ENCODE measurements at places on chromosomes 7 and 10.

GRCh38 chr10:73920089-73920488 lies 9.2 kb downstream of the PLAU start:
- DNase-seq = no peak

GRCh38 chr10:24983946-24984345 lies 31.5 kb upstream of the PRTFDC1 start:
- no peak for DNase-seq

- no peak for DNase-seq
Measured at GRCh38 chr10:115020449-115020848, 72.7 kb upstream of the ATRNL1 start.

DNA sequence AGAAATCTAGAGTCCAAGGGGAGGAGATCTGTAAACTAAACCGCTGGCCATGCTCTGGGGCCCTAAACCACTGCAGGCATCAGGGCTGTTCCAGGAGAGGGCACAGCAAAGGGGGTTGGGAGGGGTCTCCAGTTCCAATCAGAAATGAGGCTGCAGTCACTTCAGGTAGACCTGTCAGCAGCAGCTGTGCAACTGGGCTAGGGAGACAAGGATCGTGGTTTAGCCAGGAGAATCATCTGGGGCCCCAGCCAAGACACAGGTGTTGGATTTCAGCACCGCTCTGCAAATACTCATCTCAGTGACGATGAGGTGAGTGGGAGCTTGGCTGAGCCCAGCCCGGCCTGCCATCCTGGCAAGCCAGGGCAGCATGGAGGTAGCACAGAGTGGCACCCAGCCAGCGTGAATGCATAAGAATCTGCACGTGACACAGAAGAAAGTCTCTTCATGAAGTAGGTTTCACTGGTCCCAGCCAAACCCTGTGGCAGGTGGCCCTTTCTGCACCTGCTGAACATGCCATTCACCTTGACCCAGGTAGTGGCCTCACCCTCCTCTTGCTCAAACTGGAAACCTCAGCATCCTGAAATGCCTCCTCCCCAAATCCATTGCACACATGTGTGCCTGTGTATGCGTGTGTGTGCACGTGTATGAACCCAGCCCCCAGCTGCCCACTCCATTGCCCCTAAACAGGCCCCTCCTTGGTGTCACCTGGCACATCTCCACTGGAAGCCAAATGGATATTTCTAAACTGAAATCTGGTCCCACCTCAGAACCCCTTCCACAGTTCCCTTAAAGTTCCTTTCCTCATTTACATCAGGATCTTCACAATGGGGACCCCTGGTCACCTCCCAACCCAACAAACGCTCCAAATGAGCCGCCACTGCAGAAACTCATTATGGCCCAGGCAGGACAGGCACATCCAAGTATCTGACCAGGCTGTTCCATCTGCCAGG lies 9.6 kb downstream of the GPRIN2 start:
- DNase-seq = no peak

DNA sequence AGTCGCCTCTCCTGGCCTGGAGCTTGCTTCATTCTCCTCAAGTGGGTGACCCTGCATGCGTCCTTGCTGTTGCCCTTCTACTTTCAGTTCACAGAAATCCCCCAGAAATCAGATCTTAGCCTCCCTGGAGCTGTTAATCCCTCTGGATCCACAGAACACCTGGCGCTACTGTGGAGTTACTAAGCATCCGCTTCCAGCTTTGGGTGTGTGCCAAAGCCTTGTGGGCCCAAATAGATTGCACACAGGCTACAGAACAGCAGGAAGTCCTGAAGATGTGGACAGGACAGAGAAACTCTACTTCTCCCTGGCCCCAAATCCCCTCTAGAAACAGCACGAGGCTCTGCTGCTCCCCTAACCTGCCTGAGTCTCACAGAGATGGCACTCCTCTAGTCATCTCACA lies 36.6 kb upstream of the PDLIM1 start:
- DNase-seq = peak; percentile 40

DNA sequence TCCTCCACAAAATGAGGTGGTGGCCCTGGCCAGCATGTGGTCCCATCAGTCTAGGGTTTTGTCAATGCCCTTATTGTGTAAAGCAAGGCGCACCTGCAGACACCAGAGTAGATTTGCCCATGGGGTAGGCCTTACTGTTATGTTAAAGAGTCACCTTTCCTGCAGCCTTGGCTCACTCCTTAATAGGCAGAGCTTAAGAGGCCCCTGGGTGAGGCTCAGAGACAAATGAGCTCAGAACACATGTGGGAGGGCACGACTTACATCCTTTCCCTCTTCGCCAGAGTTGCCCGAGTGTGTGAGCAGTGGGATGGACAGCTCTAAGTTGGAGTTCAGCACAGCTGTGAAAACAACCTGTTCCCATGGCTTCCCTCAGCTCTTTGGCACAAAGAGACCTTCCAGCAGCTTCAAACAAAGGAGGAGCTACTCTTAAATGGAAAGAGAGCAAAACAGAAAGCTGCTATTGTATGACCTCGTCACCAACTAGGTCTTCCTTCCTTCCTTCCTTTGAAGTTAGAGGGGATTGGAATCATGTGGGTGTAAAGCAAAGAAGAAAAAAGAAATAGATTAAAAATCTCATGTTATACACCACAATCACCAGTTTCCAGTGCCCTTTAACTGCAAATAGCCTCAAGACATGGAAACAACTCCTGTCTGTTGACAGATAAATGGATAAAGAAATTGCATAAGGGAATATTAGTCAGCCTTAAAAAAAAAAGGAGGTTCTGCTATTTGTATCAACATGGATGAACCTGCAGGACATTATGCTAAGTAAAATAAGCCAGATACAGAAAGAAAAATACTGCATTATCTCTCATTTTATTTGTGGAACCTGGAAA lies 11.9 kb upstream of the XPNPEP1 start:
- no peak for DNase-seq

DNA sequence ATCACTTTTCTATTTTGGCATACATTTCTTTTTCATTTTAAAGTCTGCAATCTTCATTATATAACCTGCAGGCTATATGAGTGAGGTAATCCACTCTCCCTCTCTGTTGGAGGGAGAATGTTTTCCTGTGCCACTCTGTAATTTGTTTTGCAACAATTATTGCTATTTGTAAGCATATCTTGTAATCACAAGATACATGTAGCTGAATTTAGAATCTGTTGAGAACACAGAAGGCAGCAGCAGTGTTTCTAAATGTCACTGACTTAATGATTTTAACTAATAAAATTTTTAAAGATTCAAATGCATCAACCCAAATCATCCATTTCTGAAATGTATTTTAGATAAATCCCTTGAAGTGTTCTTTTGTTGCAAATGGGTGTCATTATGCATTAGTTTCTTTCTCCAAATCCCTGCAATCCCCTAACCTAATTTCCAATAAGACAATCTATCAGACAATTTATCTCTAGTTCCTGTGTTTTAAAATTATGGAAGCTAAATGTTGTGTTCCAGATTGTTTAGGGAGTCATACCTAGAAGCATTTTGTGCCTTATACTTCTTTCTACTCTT lies 19.8 kb upstream of the UMAD1 start:
- DNase-seq = no peak

DNA sequence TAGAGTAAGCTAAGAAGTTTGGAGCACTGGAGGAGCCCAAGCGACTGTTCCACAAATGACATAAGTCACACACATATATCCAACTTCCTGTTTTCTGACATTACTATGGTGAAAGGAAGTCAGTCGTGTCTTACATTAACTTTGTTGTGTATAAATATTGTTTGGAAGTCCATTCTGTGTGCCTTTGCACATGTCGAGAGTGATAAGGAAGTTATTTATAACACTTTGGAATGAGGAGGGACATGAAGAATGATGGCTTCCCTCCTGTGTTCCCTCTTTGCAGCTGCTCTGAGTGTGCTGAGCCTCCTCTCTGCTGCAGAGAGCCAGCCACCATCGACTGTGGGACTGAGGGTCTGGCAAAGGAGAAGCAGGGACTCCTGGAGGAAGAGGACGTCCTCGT lies 40.4 kb upstream of the MGMT start:
- DNase-seq = no peak

GRCh38 chr7:35691827-35692307 lies 3.1 kb downstream of the HERPUD2 start:
- DNase-seq = no peak

- DNase-seq = no peak
Measured at GRCh38 chr10:112816891-112817290, 133.2 kb upstream of the TCF7L2 start.

DNA sequence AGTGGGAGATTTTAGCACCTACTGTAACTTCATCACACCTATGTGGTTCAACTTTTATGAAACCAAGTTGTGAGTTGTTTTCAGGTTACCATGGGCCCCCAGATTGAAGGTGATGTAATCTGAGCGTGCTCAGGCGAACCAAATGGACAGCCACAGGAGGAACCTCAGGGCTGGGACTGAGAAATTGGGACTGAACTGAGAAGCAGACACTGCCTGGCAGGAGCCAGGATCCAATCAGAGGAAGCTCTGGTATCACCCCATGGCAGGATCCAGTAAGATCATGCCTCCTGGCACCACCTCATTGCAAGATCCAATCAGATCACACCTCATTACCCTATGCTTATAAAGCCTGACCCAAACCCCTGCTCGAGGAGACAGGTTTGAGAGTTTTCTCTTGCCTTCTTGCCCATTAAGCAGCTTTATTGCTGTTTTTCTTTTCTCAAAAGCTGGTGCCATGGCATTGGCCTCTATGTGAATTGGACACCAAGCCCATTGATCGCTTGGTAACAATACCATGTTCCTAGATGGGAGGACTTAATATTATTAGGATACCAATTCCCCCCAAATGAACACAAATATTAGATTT lies 43.2 kb upstream of the GDF10 start:
- DNase-seq = no peak

- peak; percentile 100 for DNase-seq
Measured at GRCh38 chr7:104943502-104944343, 70.3 kb upstream of the KMT2E start.

- DNase-seq = peak; percentile 47
Measured at GRCh38 chr7:28296571-28297483, 115.5 kb upstream of the CREB5 start.

DNA sequence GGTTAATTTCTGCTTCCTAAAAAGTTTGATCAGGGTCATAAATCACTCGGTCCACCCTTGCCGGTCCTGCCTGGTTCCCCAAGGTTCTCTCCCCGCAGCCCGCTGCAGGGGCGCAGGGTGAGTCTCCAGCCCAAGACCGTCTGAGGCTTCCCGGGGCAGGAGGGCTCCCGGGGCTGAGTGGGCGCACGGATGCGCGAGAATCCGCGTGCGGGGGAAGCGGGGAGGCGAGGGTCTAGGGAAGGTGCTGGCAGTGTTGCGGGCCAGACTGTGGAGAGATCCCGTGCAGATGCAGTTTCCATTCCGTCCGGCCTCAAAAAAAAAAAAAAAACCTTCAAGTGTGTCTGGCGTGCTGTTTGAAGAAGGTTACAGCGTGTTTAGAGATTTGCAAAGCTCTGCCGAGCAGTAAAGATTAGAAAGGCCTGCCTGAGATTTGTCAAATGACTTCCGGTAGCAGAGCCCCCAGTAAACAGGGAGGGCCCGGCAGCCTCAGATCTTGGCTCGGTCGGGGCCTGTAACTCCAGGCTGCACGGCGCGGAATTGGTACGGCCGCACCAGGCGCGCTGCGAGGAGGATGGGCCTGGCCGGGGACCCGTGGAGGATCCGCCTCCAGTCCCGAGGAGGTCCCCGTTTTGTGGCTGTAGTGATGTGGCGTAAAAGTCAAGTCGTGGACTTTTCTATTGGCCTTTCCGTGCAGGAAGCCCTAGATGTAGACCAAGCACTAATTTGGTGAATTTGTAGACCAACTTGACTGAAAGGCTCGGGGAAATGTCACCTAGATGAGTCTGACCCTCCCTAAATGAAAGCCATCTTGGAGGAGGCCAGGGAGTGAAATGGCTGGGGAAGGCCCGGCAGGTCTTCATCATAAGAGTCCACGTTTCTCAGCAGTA lies 293.2 kb upstream of the NFE2L3 start:
- DNase-seq = peak; percentile 58

- DNase-seq = no peak
Measured at GRCh38 chr10:13857451-13857850, 270.7 kb downstream of the PRPF18 start.

GRCh38 chr10:63201118-63201517 lies 68.0 kb downstream of the NRBF2 start:
- no peak for DNase-seq

- DNase-seq = no peak
Measured at GRCh38 chr10:117496031-117496430, 46.5 kb upstream of the EMX2 start.

DNA sequence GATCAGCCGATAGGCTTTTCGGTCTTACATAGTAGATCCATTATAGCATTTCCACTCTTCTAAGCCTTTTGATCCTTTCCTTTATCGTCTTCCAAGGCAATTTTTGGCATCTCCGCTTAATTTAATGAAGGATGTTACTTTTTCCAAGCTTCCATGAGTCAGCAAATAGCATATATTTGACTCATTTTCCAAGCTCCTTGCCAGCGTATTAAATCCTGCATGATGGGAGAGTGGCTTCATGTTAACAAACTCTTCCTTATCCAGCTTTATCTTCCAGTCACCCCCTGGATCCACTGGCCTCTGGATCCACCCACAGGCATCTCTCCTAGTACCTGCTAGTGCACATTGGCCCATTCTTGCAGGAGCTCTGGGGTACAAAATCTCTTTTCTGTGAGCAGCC lies 13.0 kb downstream of the OR9A2 start:
- DNase-seq = no peak

DNA sequence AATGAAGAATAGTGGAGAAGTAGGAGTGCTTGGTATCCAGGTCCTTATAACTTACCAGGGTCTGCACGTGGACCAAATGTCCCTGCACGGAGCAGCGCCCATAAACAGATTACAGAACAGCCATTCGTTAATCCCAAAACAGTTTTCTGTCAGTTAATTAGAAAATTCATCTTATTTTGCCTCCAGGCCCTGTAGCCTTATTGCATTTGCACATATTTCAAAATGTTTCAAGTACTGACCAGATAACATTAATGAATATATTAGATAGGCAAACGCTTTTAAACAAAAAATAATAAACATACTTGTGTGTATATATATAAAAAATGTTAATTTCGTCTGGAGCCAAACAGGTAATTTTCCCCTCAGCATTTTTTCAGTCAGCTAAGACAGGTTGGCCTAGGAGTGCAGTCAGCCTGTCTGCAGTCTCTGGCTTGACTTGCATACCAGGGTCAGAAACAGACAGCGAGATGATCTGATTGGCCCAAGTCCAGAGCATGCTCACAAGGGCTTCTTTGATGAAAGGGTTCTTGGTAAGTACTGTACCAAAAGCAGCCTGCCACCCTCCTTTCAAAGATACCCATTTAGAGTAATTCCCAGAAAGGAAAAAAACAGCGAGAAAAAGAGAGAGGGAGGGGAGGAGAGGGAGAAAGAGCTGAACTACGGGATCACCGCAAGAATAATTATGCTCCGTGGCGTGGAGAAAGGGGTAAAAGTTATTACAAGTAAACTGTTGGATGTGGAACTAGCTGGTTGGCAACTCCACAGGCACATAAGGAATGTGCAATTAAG lies 194.4 kb upstream of the TCF7L2 start:
- DNase-seq = no peak

- DNase-seq = no peak
Measured at GRCh38 chr7:22849172-22849571, 26.5 kb upstream of the TOMM7 start.

Measured in HT-29 (cell line).